HFFc6 (cell line): ENCODE measurements at places on chromosomes 4 and X. TPM values are rescaled to one million over a fixed set of nuclear protein-coding genes. Genes with fewer than 3 reads are reported as not detected.
A peak's percentile ranks its signal among the peaks of the same experiment; 100 is the strongest.

GRCh38 chr4:2248821-2249261, 6.9 kb upstream of the HAUS3 start:
- H3K27me3 ChIP-seq, result no peaks in the 10 kb centered on the region
- DNase-seq, result no peak
- no peaks in the 10 kb centered on the region for H3K36me3 ChIP-seq
- no peak overlapping the region for H3K4me3 ChIP-seq

GRCh38 chr4:64384237-64385203, 24.7 kb downstream of the TECRL start:
- no peak for DNase-seq
- no peak overlapping the region for H3K27ac ChIP-seq
- no peaks in the 10 kb centered on the region for H3K4me1 ChIP-seq
- no peaks in the 10 kb centered on the region for H3K36me3 ChIP-seq
- H3K27me3 ChIP-seq, result no peaks in the 10 kb centered on the region
- no peak overlapping the region for H3K4me3 ChIP-seq

DNA sequence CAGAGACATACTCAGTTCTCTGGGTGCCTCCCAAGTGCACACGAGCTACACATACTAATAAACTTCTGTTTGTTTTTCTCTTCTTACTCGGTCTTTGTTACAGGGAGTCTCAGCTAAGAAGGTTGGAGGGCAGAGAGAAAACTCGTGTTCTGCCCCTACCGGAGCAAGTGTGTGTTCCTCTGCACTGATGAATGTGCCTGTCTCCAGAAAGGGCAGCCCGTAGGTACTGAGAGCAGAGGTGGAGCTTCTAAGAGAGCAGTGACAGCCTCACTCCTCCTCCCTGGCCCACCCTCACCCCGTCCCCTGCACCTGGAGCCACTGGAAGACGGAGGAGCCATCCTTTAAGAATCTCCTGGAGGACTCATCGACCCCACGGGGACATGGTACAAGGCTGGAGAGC, 67.6 kb downstream of the MTNR1A start:
- H3K4me1 ChIP-seq, result peaks cover 10% of the 10 kb centered on the region; the same call in 1 of the 2 replicates
- no peak overlapping the region for H3K27ac ChIP-seq
- peaks cover 8% of the 10 kb centered on the region for H3K27me3 ChIP-seq
- no peak overlapping the region for H3K4me3 ChIP-seq
- DNase-seq, result no peak

- no peaks in the 10 kb centered on the region for H3K27me3 ChIP-seq
- no peaks in the 10 kb centered on the region for H3K36me3 ChIP-seq
- no peak for DNase-seq
- no peaks in the 10 kb centered on the region for H3K4me1 ChIP-seq
Observed at GRCh38 chr4:90209922-90210321, 82.7 kb downstream of the CCSER1 start.

GRCh38 chr4:165124488-165124887, 11.8 kb upstream of the TMEM192 start:
- no peaks in the 10 kb centered on the region for H3K36me3 ChIP-seq
- H3K27ac ChIP-seq, result no peak overlapping the region
- H3K4me3 ChIP-seq, result no peak overlapping the region
- no peaks in the 10 kb centered on the region for H3K4me1 ChIP-seq
- DNase-seq, result no peak

DNA sequence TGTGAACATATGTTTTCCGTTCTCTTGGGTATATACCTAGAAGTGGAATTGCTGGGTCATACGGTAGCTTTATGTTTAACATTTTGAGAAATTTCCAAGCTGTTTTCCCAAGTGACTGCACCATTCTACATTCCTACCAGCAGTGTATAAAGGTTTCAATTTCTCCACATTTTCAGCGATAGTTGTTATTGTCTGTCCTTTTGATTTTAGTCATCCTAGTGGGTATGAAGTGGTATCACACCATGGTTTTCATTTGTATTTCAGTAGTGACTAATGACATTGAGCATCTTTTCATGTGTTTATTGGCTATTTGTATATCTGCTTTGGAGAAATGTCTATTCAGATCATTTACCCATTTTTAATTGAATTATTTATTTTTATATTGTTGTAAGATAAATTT, 2.4 kb downstream of the PPEF1 start:
- no peaks in the 10 kb centered on the region for H3K36me3 ChIP-seq
- peak; percentile 3 for DNase-seq
- H3K27ac ChIP-seq, result no peak overlapping the region

DNA sequence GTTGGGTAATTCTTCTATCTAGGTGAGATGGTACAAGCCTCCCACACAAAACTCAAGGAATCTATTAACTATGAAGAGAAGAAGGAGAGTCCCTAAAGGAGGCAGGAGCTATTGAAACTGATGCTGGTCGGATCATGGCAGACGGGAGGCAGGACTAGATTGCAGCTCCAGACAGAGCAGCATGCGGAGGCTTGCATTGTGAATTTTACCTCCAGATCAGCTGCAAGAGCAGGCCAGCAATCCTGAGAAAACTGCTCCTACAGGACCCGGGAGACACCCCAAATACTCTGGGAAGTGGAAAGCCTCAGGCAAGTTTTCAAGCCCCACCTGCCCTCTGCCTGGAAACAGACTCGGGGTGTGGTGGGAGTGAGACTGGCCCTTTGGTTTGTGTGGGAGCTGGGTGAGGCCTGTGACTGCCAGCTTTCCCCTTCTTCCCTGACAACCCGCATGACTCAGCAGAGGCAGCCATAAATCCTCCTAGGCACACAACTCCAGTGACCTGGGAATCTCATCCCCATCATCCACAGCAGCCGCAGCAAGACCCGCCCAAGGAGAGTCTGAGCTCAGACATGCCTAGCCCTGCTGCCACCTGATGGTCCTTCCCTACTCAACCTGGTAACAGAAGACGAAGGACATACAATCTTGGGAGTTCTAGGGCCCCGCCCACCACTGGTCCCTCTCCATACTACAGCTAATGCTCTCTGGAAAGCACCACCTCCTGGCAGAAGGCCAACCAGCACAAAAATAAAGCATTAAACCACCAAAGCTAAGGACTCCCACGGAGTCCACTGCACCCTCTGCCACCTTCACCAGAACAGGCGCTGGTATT, 30.9 kb downstream of the GATB start:
- peaks cover 15% of the 10 kb centered on the region for H3K36me3 ChIP-seq
- H3K4me3 ChIP-seq, result no peak overlapping the region
- no peak for DNase-seq
- H3K4me1 ChIP-seq, result peaks cover 36% of the 10 kb centered on the region
- H3K27me3 ChIP-seq, result no peaks in the 10 kb centered on the region

- DNase-seq, result no peak
- H3K27me3 ChIP-seq, result peaks cover 2% of the 10 kb centered on the region; the same call in 1 of the 2 replicates
- H3K27ac ChIP-seq, result no peak overlapping the region
- H3K4me1 ChIP-seq, result 0 out of 2 replicates have a peak, but pooled peaks cover 5% of the 10 kb centered on the region
- no peaks in the 10 kb centered on the region for H3K36me3 ChIP-seq
- H3K4me3 ChIP-seq, result no peak overlapping the region
Observed at GRCh38 chr4:173547889-173548288, 17.9 kb upstream of the HAND2 start.

- H3K27ac ChIP-seq, result peak overlapping the region; percentile 84
- DNase-seq, result peak; percentile 66
- no peaks in the 10 kb centered on the region for H3K27me3 ChIP-seq
- H3K36me3 ChIP-seq, result peaks cover 2% of the 10 kb centered on the region; the same call in 1 of the 2 replicates
- H3K4me3 ChIP-seq, result no peak overlapping the region
Observed at GRCh38 chrX:7215842-7216241, 67.9 kb upstream of the PUDP start.

GRCh38 chr4:115113506-115114106, at the start of gene NDST4:
Gene NDST4, minus strand, starts transcription at chr4:115113620. Its CDS starts 36,584 bp downstream, at chr4:115077036.
- H3K4me3 ChIP-seq, result no peak within 1 kb of the TSS
- H3K36me3 ChIP-seq, result no peaks in the 10 kb centered on the region
- no peaks in the 10 kb centered on the region for H3K4me1 ChIP-seq
- no peak for DNase-seq
- H3K27me3 ChIP-seq, result no peaks in the 10 kb centered on the region

DNA sequence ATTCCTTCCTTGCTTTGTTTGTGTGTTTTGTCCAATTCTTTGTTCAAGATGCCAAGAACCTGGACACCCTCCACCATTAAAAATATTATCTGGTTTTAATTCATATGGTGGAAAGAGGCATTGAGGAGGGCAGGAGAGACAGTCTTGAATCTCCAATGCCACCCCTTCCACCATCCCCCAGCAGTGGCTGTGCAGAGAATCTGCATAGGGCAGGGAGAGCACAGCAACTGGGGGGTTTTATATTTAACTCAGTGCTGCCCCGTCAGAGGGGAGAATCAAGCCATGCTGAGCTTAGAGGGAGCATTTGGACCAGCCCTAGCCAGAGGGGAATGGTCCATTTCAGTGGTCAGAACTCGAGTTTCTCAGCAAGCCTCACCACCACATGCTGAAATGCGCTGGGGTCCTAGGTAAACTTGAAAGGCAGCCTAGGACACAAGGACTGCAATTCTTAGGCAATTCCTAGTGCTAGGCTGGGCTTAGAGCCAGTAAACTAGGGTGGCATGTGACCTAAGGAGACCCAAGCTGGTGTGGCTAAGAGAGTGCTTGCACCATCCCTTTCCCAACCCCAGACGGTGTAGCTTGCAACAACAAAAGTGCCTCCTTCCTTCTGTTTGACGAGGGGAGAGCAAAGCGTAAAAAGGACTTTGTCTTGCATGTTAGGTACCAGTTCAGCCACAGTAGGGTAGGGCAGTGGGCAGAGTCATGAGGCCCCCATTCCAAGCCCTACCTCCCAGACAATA, 34.2 kb downstream of the CCDC158 start:
- DNase-seq, result no peak
- peak overlapping the region; percentile 82; the same call in 1 of the 2 replicates for H3K27ac ChIP-seq
- H3K27me3 ChIP-seq, result peaks cover 13% of the 10 kb centered on the region
- H3K36me3 ChIP-seq, result no peaks in the 10 kb centered on the region; the same call in 1 of the 2 replicates

DNA sequence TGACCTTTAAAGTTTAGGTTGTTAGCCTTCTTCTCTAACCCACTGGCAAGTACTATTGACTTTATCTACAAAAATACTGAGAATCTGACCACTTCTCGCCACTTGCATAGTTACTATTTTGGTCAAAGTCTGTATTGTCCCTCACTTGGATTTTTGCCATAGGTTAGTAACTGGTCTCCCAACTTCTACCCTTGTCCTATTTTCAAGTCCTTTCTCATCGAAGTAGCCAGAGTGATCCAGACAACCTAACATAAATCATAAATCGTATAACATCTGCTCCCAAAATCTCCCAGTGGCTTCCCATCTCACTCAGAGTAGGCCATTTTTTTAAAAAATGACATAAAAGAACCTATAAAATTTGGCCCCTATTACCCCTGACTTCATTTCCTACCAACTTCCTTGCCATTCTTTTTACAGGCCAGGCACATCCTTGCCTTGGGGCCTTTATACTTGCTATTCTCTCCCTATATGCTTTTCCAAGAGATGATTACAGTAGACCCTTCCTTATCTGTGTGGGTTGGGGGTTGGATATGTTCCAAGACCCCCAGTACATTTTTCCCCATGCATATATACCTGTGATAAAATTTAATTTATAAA, 29.0 kb downstream of the WDFY3 start:
- H3K27me3 ChIP-seq, result no peaks in the 10 kb centered on the region
- no peak for DNase-seq
- peaks cover 64% of the 10 kb centered on the region for H3K4me1 ChIP-seq
- H3K27ac ChIP-seq, result peak overlapping the region; percentile 72; the same call in 1 of the 2 replicates
- peaks cover 39% of the 10 kb centered on the region for H3K36me3 ChIP-seq
- H3K4me3 ChIP-seq, result no peak overlapping the region; the same call in 1 of the 2 replicates

DNA sequence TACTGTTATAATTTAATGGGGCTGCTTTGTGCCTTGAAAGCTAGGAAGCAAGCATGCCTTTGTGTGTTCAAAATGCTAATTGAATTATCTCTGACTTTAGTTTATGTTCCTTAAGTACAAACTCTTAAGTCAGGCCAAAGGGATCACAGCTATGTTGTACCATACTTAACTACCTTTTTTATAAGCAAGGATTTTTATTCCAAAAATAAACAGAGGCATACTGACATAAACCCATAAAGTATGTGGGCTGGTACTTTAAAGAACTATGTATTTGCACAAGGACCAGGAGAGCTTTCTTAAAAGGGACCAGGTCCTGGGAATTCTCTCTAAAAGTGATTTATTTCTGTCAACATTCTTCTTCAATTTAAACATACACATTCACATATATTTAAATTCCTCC, 57.8 kb upstream of the HCCS start:
- peaks cover 2% of the 10 kb centered on the region; the same call in 1 of the 2 replicates for H3K27me3 ChIP-seq
- H3K4me1 ChIP-seq, result peaks cover 9% of the 10 kb centered on the region
- no peaks in the 10 kb centered on the region for H3K36me3 ChIP-seq
- DNase-seq, result no peak
- no peak overlapping the region for H3K4me3 ChIP-seq

- no peaks in the 10 kb centered on the region for H3K36me3 ChIP-seq
- no peak overlapping the region for H3K4me3 ChIP-seq
- H3K4me1 ChIP-seq, result no peaks in the 10 kb centered on the region
- DNase-seq, result no peak
- no peaks in the 10 kb centered on the region for H3K27me3 ChIP-seq
- no peak overlapping the region for H3K27ac ChIP-seq
Observed at GRCh38 chrX:134186362-134187121, 50.4 kb upstream of the CCDC160 start.

DNA sequence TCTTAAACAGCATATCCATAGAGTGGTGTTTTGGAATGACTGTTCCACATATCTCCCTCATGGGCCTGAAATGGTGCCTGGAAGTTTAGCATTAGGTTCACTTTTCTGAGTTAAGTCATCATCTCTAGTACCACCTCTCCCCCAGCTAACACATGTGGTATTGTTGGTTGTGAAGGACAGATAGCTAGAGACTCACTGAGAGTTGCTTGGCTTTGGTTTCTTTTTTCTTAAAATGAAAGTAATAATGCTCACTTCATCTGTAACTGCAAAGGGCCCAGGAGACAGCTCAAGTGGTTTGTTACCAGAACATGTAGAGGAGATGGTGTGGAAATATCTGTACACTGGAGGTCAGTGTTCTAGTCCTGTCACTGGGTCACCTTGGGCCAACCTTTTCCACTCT, 90.9 kb downstream of the EFNB1 start:
- H3K4me3 ChIP-seq, result no peak overlapping the region
- DNase-seq, result no peak
- H3K36me3 ChIP-seq, result no peaks in the 10 kb centered on the region
- no peaks in the 10 kb centered on the region for H3K4me1 ChIP-seq

- no peaks in the 10 kb centered on the region for H3K27me3 ChIP-seq
- no peak overlapping the region for H3K4me3 ChIP-seq
- no peak for DNase-seq
- peaks cover 4% of the 10 kb centered on the region; the same call in 1 of the 2 replicates for H3K36me3 ChIP-seq
- no peaks in the 10 kb centered on the region for H3K4me1 ChIP-seq
Observed at GRCh38 chr4:23613782-23614181, 276.1 kb downstream of the PPARGC1A start.

- no peak overlapping the region for H3K27ac ChIP-seq
- DNase-seq, result no peak
- no peaks in the 10 kb centered on the region for H3K27me3 ChIP-seq
- no peaks in the 10 kb centered on the region for H3K36me3 ChIP-seq
- no peaks in the 10 kb centered on the region for H3K4me1 ChIP-seq
Observed at GRCh38 chr4:162921178-162921785, 245.4 kb downstream of the NAF1 start.

GRXCR1 gene
- total RNA-seq, result not detected in 3 replicates

FAM193A gene
- total RNA-seq, result 20.0 to 20.8 TPM (median 20.6 TPM) in 3 replicates

MAPK10 gene
- total RNA-seq, result 0.70 to 2.7 TPM (median 0.79 TPM) in 3 replicates

IL21 gene
- total RNA-seq, result not detected in 3 replicates

PIM2 gene
- total RNA-seq, result 4.4 and 6.1 TPM in 2 replicates

SPATA18 gene
- total RNA-seq, result 7.8 to 12.2 TPM (median 7.9 TPM) in 3 replicates
